ENCODE measurements at places on chromosomes 12 and 14. TPM values are rescaled to one million over a fixed set of nuclear protein-coding genes. Genes with fewer than 3 reads are reported as not detected.

- no peak for DNase-seq
Observed at GRCh38 chr14:61992139-61992538, 229.9 kb downstream of the SNAPC1 start.

DNA sequence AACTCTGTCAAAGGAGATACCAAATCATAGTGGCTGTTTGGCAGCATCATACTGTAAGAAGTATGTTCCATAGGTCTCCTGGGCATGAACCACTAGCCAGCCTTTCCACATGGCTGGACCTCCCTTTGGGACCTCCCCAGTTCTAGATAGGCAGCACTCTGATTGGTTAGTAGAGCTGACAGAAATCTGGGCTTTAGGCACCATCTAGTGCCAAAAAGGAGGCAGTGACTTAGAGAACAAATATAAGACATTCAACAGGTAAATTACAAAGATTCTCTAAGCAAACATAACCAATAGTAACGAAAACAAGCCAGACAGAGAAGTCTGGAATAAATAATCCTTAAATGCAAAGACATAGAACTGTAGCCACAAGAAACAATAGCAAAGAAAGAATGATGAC is 148.0 kb upstream of the PDE3A start:
- no peak for DNase-seq

GRCh38 chr14:84087986-84088531 is 1441.9 kb upstream of the FLRT2 start:
- DNase-seq, result no peak

- DNase-seq, result no peak
Observed at GRCh38 chr12:108191938-108192337, 62.9 kb downstream of the WSCD2 start.

DNA sequence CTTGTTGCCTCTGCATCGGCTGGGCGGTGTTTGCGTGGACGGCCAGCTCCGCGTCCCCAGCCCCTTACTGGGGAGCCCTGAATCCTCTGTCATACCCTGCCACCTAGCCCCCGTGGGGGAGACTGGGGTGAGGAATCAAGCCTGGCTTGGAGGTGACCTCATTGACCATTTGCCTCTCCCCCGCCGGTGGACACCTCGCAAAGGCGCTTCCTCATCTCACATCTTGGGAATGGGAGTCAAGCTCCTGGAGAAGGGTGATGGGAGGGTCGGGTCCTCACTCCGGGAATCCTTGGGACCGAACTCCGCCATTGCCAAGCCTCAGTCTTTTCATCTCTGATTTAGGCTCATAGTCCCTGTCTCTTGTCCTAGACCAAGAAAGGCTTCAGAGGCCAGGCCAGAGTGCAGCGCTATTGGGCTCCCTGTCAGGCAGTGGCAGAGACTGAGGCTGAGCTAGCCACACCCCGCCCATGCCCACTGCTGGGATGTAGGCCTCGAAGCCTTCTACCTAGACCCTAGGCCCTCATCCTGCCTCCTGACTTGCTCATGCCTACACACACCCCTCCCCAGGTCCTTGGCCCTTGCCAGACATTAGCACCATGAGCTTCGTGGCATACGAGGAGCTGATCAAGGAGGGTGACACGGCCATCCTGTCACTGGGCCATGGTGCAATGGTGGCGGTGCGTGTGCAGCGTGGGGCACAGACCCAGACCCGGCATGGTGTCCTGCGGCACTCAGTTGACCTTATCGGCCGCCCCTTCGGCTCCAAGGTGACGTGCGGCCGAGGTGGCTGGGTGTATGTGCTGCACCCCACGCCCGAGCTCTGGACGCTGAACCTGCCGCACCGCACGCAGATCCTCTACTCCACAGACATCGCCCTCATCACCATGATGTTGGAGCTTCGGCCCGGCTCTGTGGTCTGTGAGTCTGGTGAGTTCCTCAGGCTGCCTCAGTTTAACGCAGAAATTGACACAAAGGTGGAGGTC is 678 bp downstream of the TRMT61A start:
- no peak for DNase-seq

GRCh38 chr14:72975770-72976169 is 49.5 kb downstream of the DCAF4 start:
- no peak for DNase-seq

SLCO1B1 gene
- total RNA-seq, result not detected

NDRG2 gene
- total RNA-seq, result 25.6 TPM
